K562 (cell line): ENCODE measurements at places on chromosomes 12 and 14. TPM values are rescaled to one million over a fixed set of nuclear protein-coding genes. Genes with fewer than 3 reads are reported as not detected.
A peak's percentile ranks its signal among the peaks of the same experiment; 100 is the strongest.

The ABCD2 gene
- not detected in 2 replicates for polyA plus RNA-seq

The LRTM2 gene
- 0.09 TPM in 1 of 2 replicates, not detected in the other for polyA plus RNA-seq

DNA sequence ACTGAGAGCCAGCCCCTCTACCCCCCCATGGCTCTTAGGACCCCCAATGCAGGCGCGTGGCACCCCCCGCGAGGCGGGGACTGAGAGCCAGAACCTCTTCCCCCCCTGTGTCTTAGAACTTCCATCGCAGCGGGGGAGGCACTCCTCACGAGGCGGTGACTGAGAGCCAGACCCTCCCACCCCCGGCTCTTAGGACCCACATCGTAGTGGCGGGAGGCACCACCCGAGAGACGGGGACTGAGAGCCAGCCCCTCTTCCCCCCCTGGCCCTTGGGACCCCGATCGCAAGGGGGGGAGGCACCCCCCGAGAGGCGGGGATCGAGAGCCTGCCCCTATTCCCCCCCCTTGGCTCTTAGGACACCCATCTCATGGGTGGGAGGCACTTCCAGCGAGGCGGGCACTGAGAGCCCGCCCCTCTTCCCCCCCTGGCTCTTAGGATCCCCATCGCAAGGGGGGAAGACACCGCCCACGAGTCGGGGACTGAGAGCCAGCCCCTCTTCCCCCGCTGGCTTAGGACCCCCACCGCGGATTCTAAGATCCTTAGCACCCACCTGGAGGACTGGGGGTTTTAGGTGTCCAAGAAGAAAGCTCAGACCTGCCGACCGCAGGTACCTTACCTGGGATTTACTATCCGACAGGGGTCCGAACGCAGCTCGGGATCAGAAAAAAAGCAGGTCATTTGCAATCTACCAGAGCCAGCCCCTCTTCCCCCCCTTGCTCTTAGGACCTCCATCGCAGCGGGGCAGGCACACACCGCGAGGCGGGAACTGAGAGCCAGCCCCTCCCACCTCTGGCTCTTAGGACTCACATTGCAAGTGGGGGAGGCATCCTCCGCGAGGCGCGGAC is 44.9 kb downstream of the DDX11 start:
- peak overlapping the region; percentile 20; the same call in 1 of the 2 replicates for H3K4me3 ChIP-seq
- H3K4me1 ChIP-seq, result no peaks in the 10 kb centered on the region
- DNase-seq, result peak; percentile 58
- H3K27ac ChIP-seq, result no peak overlapping the region
- no peaks in the 10 kb centered on the region for H3K27me3 ChIP-seq

- H3K4me3 ChIP-seq, result peak overlapping the region; percentile 92
- H3K27me3 ChIP-seq, result no peaks in the 10 kb centered on the region
- peaks cover 49% of the 10 kb centered on the region for H3K36me3 ChIP-seq
- peak overlapping the region; percentile 93 for H3K27ac ChIP-seq
Measured at GRCh38 chr12:56129206-56129941, 1.3 kb downstream of the ESYT1 start.

- no peaks in the 10 kb centered on the region for H3K36me3 ChIP-seq
- peaks cover 10% of the 10 kb centered on the region for H3K27me3 ChIP-seq
- no peak for DNase-seq
- peaks cover 43% of the 10 kb centered on the region for H3K4me1 ChIP-seq
- H3K4me3 ChIP-seq, result no peak overlapping the region
- H3K27ac ChIP-seq, result no peak overlapping the region
Measured at GRCh38 chr12:53991077-53991460, 6.1 kb downstream of the HOXC10 start.

DNA sequence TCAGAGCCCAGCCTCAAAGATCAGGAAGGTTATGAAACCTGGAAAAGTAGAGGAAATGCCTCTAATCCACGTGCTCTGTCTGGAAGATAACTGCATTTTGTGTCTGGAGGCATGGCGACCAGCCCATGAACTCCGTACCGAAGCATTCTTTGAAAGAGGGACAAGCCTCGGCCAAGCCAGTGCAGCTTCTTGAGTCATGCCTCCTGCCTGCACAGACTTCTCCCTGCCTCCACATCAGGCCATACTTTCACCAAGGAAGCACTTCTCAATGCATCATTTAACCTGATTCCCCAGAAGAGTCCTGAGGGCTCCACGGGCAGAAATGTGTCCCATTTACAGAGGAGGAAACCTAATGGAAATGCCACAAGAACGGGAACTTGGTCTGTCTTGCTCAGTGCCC is 3.4 kb downstream of the ACTN1 start:
- no peak overlapping the region for H3K27ac ChIP-seq
- DNase-seq, result no peak
- peaks cover 34% of the 10 kb centered on the region; the same call in 2 of the 3 replicates for H3K36me3 ChIP-seq
- H3K4me3 ChIP-seq, result no peak overlapping the region
- H3K27me3 ChIP-seq, result no peaks in the 10 kb centered on the region
